ENCODE measurements at places on chromosomes 12 and 14. TPM values are rescaled to one million over a fixed set of nuclear protein-coding genes. Genes with fewer than 3 reads are reported as not detected.
A peak's percentile ranks its signal among the peaks of the same experiment; 100 is the strongest.

Gene PLEKHD1
- total RNA-seq, result under 0.01 TPM

GRCh38 chr14:72513965-72514659 is 379.8 kb downstream of the DPF3 start:
- DNase-seq, result peak; percentile 52

DNA sequence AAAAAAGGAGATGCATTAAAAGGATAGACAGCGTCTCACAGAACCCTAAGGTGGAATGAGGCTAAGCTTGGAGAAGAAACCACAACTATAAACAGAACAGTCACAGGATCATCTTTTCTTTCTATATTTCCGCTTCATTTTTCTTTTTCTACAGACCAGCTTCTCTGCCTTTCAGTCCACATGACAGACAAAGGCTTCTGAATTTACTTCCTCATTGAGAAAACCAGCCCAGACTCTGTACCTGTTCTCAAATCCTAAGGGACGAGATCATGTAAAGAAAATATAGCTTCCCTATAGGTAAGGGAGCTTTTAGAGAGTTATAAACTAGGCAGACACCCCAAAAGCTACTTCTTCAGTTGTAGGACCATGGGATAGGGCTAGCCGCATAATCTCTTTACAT is 17.4 kb downstream of the SGPP1 start:
- no peak for DNase-seq

Gene P2RX2
- total RNA-seq, result not detected

- DNase-seq, result no peak
These were observed 164.2 kb downstream of the NDUFA12 start for GRCh38 chr12:94839347-94839746.

Gene MYO1H
- not detected for total RNA-seq

Gene SMCO2
- 0.26 TPM for total RNA-seq

GRCh38 chr12:622416-622815 is 40.8 kb downstream of the NINJ2 start:
- no peak for DNase-seq

DNA sequence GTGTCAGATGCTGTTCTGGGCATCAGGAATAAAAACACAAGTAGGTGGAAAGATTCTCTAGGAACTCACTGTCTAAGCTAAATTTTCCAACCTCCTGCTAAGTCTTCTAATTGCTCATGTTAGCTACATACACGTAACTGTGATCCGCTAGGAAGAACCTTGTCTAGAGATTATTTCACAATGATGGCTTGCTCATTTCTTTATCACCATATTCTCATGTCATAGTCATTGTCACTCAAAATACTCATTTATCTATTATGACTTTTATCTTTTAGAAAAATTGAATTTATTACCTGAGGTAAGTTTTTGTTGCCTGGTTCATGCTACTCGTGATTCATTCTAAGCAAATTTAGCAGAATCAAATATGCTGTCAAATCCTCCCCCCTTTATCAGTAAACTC is 1402.4 kb upstream of the FLRT2 start:
- no peak for DNase-seq

Gene NELL2
- total RNA-seq, result 0.26 TPM

DNA sequence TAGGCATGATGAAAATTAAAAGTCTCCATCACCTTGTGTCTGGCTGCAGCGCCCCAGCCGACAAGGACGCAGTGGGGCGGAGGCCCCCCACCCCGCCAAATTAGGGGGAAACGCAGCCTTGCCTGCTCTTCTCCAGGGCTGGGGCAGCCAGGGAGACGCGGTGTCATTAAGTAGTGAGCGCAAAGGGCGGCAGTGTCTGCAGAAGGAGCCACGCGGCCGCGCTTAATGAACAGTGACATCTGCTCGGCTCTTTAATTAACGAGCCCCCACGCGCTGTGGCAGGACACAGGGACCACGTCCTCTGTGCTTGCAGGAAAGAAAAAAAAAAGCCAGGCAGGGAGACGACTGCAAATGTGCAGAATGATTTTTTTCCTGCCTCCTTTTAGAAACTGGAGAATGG is 93.4 kb upstream of the NCOR2 start:
- no peak for DNase-seq

All from fibroblast of lung (primary cell).